ENCODE measurements at places on chromosomes 4 and X.

DNA sequence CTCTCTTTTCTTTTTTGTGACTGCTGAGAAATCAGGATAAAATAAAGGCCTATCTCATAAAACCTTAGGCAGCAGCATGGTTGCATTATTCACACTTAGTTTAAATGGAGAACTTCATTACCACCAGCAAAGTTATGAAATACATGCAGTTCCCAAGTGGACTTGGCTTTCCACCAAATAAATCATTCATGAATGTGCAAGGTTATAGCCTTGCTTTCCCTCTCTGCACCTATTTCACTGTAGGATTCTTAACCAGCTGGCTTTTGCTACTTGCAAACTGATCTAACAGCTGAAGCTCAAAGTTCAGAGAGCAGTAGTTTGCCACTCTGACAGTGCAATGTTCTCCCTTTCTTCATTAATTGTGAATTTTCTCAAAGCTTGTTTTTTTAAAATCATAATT, 140.1 kb upstream of the SMIM31 start:
- no peak for DNase-seq

GRCh38 chr4:151743128-151743854, 17.5 kb downstream of the GATB start:
- no peak for DNase-seq

- DNase-seq: peak; percentile 38
Measured at GRCh38 chr4:101304916-101305315, 42.4 kb downstream of the PPP3CA start.

DNA sequence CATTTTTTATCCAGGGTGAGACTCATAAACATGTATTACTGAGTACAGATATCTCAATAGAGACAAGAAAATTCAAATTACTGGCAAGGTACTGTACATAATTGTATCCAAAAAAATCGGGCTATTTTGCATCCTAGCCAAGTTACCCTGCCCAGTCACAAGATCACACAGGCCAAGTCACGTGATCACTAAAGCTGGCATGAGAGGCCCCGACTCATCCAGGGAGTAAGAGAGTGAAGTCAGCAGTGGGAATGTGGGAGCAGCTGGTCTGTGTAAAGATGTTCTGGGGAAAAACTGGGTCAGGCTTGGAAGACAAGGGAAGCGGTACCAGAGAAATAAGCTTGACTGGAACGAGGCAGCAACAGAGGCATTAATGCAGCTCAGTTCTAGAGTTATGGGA, 119.3 kb upstream of the STS start:
- no peak for DNase-seq

GRCh38 chrX:45001048-45001447, 128.1 kb downstream of the KDM6A start:
- no peak for DNase-seq

- DNase-seq: no peak
Measured at GRCh38 chr4:47118192-47118929, 87.0 kb downstream of the GABRB1 start.

- DNase-seq: no peak
Measured at GRCh38 chrX:108131471-108131870, 39.9 kb downstream of the ATG4A start.

DNA sequence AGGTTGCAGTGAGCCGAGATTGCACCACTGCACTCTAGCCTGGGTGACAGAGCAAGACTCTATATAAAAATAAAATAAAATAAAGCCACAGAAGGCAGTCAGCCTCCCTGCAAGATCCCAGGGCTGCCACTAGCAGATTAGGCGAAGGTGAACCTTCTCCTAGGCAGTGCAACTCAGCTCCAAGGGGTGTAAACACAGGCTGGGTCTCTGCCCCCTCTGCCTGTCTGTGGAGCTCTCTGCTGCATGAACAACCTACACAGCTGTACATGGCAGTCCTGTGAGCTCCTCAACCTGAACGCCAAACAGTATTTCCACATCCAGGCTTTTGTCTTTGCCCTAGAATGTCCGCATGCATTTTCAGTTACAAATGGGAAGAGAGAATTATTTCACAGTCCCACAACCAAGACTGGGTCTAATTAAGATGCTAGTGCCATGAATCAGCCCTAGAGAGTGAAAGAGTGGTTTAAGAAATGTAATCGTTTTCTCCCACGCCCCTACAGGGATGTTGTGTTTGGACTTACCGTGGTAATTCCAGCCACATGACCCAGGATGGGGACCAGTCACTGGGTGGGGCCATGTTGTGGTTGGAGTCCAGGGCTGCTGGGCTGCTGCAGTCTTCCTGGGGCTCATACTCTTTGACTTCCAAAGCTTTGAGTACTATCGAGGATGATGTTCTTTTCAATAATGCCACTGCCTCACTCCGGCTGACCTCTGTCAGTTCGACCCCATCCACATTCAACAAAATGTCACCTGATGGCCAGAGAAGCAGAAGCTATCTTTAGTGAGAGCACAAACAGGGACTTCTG, 99.0 kb downstream of the FIP1L1 start:
- DNase-seq: no peak

DNA sequence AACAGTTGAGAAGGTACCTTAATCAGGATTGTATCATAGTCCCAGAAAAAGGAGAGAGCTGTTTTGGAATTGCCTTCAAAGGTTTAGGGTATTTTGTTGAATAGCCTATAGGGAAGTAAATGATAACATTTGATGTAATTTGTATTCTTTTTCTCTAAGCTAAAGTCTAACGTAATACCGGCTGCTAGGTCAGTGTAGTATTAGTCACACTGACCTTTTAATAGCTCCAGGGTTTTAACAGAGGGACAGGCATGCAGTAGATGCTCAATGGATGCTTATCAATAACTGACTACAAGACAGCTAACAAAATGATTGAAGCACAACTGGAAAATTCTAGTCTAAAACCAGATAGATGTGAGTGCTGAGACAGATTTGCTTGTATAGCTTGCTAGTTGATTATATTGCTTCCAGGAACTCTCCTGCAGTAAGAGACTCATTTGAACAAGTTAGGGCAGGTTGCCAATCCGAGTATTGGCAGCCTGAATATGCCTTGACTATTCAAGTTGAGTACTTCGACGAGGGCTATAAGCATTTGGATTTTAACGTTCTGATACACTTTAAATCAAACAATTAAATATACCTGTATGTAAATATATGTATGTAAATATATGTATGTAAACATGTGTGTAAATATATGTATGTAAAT, 16.5 kb upstream of the PNPLA4 start:
- no peak for DNase-seq

GRCh38 chr4:6288342-6288741, 18.7 kb downstream of the WFS1 start:
- DNase-seq: no peak

GRCh38 chr4:185082561-185082960, 60.5 kb upstream of the SLC25A4 start:
- no peak for DNase-seq

GRCh38 chr4:148079961-148080360, 348.1 kb downstream of the ARHGAP10 start:
- no peak for DNase-seq

GRCh38 chr4:186266729-186267456, 904 bp downstream of the F11 start:
- DNase-seq: peak; percentile 42

DNA sequence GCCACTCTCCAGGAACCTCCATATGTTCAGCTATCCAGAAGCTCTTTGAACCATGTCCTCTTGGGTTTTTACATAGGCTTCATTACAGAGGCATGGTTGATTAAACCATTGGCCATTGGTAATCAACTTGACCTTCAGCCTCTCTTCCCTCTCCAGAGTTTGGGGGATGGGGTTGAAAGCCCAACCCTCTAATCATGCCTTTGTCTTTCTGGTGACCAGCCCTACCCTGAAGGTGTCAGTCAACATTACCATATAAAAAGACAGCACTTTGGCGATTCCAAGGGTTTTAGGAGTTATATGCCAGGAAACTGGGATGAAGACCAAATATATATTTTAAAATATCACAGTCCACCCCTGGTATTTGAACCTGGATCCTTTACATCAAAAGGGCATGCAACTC, 222.5 kb downstream of the CHIC1 start:
- DNase-seq: no peak

- DNase-seq: no peak
Measured at GRCh38 chr4:40183615-40184411, 13.0 kb upstream of the RHOH start.

- no peak for DNase-seq
Measured at GRCh38 chr4:25860586-25861279, 2.1 kb downstream of the SEL1L3 start.

Data from HEK293T (cell line).